Activated CD8-positive, alpha-beta memory T cell treated with anti-CD3 and anti-CD28 coated beads for 4 hours (primary cell): ENCODE measurements at places on chromosomes 7 and 10.

DNA sequence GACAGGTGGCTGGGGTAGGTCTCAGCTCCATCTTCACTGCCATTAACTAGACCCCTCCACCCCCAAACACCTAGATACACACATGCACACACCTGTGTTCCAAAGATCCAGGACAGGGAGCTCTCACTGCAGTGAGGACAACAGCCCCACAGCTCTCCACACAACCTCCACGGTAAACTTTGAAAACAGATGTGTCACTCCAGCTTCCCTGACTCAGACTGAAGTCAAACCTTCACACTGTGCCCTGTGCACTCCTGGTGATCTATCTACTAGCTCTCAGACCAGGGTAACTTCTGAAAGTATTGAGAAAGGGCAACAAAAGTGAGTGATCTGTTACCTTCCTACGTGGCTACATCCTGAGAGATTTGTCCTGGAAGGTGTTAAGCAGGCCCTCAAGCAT lies 519.8 kb downstream of the XPNPEP1 start:
- DNase-seq, result no peak

GRCh38 chr10:9294132-9294663 lies 1239.7 kb downstream of the GATA3 start:
- no peak for DNase-seq

GRCh38 chr10:98195120-98195519 lies 60.7 kb downstream of the R3HCC1L start:
- no peak for DNase-seq

DNA sequence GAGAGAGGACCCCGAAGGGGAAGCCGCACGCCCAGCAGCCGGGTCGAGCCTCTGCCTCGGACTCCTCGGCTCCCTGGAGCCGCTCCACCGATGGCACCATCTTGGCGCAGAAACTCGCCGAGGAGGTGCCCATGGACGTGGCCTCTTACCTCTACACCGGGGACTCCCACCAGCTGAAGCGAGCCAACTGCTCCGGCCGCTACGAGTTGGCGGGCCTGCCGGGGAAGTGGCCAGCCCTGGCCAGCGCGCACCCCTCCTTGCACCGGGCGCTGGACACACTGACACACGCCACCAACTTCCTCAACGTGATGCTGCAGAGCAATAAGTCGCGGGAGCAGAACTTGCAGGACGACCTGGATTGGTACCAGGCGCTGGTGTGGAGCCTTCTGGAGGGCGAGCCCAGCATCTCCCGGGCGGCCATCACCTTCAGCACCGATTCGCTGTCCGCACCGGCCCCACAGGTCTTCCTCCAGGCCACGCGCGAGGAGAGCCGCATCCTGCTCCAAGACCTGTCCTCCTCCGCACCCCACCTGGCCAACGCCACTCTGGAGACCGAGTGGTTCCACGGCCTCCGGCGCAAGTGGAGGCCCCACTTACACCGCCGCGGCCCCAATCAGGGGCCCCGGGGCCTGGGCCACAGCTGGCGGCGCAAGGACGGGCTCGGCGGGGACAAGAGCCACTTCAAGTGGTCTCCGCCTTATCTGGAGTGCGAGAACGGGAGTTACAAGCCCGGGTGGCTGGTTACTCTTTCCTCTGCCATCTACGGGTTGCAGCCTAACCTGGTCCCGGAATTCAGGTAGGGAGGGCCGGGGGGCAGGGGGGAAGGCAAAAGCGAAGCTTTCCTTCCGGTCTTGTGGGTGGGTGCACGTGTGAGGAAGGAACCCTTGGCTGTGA lies 973 bp downstream of the GPR158 start:
- DNase-seq, result no peak

DNA sequence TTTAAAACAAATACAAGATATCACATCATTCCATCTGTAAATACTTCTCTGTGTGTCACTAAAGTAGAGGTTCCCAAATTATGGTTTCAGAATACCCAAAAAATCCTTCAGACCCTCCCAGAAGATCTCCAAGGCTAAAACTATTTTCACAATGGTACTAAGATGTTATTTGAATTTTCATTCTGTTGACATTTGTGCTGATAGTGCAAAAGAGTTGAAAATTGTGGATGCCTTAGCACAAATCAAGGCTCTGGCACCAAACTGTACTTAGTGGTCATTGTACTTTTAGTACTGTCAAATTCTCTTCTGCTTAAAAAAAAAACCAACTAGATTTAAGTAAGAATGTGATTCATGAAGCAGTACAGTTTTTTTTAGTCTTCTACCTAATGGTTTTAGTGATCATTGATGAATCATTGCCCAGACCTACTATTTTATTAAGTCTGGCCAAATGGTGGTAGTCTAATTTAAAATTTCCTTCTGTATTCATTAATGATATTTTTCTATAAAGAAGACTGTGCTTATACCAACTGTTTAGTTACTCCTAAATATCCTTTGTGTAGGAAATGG lies 50.5 kb downstream of the TPST1 start:
- DNase-seq, result no peak

- no peak for DNase-seq
Observed at GRCh38 chr10:24871011-24871935, 81.1 kb downstream of the PRTFDC1 start.

GRCh38 chr10:123427165-123427786 lies 238.9 kb upstream of the GPR26 start:
- DNase-seq, result no peak

- DNase-seq, result no peak
Observed at GRCh38 chr7:90413185-90413528, 9.9 kb downstream of the CLDN12 start.

DNA sequence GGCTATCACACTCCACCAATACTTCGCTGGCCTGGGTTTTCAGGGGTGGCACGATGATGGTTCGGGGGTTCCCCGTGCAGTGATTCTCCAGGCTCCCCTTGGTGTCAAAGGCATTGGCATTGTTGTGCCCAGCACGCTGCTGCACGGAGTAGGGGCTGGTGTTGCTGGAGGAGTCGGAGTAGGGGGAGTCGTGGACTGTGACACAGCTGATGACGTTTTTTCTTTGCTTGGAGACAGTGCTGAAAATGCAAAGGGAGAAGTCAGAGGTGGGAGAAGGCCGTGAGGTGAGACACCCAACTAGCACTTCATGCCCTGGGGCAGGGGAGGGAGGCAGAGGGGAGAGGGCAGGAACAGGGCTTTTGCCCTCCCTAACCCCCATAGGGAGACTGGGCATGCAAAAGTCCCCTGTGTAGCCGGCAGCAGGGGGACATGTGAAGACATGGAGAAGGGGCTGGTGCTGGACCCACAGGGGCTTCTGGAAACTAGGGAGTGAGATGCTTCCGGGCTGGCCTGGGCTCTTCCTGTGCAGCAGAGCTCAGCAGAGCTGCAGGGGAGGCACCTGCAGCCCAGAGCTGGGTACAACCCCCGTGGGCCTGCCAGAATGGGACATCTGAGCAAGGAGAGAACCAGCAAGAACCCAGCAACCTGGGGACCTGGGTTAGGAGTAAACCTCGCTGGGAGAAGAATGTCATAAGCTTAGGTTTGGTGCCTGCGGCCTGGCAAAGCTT lies 60.5 kb downstream of the CLEC2L start:
- DNase-seq, result no peak

DNA sequence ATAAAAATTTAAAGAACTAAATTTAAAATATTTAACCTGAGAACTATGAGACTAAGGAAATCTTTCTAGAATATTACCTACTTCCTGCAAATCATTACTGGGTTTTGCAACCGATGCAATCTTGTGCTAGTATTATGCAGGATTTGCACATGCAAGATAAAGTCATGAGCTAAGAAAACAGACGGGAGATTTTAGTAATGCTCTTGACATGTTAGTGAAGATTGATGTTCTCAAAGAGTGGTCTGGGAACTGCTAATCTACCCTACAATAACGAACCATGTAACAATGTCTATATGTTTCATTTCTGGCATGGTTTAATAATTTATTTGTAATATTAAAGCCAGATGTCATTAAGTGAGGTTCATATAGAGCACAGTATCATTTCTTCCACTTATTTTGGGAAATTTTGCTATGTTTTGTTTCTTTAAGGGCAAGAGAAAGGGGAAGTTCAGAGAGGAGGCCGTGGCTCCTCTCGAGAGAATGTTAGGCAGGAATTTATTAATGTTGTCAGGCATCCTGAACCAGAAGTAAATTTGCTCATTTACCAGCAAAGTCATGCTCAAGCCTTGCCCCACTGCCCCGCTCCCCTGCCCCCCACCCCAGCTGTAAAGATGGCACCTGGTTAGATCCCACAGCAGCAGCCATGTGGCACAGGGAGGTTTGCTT lies 22.8 kb downstream of the LRRC17 start:
- no peak for DNase-seq

GRCh38 chr10:77638321-77639101 lies 903 bp upstream of the KCNMA1 start:
- DNase-seq, result no peak

DNA sequence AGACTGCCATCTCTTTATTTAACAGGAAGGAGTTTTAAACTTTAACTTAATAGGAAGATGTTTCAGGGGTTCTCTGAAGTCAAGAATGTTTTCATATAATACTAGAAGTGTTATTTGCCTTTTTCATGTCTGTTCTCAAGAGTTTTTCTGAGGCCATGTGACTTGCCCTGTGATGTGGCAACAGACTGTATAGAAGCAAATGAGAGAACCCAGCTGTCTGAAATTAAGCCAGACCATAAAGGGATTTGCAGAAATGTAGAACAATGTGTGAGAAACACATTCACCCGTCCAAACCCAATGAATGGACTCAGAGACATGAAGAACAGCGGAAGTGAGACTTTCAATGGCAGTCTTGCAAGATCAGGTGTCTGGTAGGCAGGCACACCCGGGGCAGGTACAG lies 23.8 kb downstream of the MAPK8 start:
- no peak for DNase-seq

DNA sequence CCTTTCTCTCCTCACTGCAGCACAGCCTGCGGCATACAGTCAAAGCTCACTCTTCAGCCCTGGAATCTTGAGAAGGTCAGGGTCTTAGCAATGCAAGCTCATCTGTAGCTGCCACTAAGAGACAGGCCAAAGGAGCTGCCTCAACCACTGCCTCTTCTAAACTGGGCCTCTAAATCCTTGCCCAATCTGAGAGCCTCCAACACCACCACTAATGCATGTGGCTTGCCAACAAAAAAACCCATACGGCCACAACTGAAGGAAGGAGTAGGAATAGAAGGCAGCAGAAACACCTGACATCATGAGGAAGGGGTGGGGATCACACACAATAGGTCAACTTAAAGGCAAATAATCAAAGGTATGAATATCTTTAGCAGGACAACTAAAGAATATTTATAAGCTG lies 183.8 kb downstream of the SRPK2 start:
- DNase-seq, result no peak

GRCh38 chr7:133300811-133301210 lies 47.9 kb downstream of the EXOC4 start:
- DNase-seq, result no peak

DNA sequence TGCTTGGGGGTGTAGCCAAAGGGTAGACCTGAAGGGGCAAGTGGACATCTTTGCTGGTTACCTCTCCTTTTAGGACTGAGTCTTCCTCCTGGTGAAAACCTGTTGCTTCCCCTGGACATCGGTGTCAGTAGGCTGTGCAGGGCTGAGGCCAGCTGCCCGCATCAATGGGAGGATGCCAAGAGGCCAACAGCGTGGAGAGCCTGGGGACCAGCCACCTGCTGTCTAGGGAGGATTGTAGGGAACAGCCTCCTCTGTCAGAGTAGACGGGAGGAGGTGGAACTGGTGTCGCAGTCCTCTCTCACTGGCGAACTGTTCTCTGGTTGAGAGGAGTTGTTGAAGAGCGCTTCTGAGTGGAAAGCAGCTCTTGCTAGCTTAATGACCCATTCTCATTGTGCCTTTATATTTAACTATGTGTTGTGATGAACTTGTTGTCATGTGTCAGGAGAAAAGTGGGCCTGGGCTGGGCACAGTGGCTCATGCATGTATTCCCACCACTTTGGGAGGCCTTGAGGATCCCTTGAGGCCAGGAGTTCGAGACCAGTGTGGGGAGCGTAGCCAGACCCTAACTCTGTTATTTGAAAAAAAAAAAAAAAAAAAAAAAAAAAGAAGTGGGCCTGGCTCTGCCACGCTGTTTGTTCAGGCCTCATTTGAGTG lies 1.8 kb downstream of the SUFU start:
- no peak for DNase-seq

GRCh38 chr10:85604136-85604725 lies 762.4 kb downstream of the GRID1 start:
- no peak for DNase-seq

GRCh38 chr10:87503886-87504285 lies 807 bp upstream of the MINPP1 start:
- no peak for DNase-seq

DNA sequence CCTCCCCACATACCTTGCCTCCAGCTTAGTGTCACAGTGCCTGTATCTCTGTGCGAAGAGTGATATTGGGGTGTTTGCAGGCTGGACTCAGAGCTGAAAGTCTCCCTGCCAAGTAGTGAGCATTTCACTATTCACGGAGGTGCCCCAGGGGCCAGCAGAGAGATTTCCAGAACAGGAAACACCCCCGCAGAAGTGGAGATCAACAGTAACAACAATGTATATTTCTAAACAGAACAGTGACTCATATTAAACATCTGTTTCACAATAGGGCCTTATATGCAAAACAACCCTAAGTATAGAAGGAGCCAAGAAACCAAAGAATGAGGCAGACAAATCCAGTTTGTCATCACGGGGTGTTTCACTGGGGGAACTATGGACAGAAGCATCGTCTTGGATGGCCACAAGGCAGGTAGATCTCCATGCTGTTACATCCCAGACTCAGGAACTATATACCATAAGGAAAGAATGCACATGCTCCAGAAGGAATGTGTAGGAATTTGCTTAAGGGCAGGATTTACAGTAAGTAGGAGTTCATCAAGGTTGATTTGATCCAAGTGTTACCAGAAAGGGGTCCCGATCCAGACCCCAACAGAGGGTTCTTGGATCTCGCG lies 29.3 kb upstream of the CCL24 start:
- DNase-seq, result no peak
